LoVo (cell line): ENCODE measurements at places on chromosomes 3 and 15.

DNA sequence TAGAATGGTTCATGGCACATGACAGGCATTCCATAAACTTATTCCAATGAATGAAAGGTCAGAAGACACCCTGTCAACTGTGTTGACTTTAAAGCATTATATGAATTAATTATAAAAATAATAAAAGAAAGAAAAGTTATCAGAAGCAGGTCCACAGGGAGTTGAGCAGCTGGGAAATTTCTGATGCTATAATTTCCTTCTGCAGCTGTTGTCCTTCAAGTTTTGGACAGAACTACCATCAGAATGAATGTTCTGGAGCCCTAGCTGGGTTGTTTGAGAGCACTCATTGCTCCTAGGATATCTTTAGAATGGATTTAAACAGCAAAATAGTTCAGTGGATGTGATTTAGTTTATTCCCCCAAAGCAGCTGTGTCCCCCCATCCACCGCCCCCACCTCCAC, 232.4 kb upstream of the PROK2 start:
- no peak for DNase-seq

- no peak for DNase-seq
These were observed 48.8 kb upstream of the PIK3R4 start for GRCh38 chr3:130795396-130795795.

DNA sequence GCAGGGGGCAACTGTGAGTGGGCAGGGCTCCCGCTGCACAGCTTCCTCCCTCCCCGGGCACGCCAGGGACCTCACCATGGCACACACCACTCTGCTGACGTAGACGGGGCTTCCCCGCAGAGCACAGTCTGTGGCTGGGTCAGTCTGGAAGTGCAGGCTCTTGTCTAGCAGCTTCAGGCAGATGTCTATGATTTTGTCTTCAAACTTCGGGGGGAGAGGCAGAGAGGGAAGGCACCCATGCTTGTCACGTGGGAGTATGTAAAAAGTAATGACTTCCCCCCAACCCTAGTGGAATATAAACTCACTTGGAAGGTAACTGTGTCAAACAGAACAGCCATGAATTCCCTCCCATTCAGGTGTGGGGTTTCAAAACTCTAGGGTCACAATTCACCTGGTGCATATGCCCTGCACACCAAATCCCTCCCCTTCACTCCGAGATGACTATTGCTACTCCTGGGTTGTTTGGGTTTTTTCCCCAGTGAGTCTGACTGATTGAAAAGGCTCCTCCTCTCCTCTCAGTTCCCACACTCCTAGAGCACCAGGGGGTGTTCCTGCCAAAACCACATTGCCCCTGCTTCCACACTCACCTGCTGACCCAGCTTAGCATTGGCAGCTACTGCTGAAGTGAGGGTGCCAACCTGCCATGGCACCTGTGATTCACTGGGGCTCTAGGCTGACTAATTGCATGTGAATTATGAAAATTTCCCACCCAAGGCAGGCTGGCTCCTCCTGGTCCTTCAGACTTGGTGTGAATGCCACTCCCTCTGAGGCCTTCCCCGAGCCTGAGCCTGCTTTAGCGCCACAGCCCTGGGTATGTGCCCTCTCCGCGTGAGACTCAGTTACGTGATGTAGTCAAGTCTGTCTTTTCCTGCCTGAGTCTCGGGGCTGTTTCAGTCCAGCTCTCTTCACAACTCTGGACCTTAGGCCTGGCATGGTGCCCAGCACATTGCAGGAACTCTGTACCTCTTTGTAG, 13.0 kb downstream of the TGM5 start:
- DNase-seq = peak; percentile 46

- no peak for DNase-seq
These were observed 105.5 kb downstream of the MME start for GRCh38 chr3:155185631-155186071.

GRCh38 chr3:47385007-47385406, 4.2 kb downstream of the PTPN23 start:
- DNase-seq = no peak

- no peak for DNase-seq
These were observed 134.3 kb upstream of the PRR20G start for GRCh38 chr3:127421943-127422662.

DNA sequence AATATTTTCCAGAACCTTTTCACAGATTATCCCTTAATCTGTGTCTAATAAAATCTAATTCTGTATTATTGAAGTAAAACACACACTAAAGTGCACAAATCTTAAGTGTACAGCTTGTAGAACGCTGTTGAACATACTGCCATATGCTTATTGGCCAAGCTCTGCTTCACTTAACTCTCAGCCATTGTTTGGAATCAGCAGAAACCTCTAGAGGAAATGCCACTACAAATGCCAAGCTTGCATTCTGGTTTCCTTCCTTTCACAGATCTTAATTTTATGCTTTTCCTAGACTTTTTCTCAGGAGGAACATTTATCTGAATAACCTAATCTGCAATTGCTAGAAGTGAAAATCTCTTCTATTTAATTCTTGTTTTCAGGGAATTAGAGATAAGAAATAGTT, 10.1 kb downstream of the MNS1 start:
- no peak for DNase-seq

GRCh38 chr3:541062-541801, 344.7 kb downstream of the CHL1 start:
- no peak for DNase-seq

DNA sequence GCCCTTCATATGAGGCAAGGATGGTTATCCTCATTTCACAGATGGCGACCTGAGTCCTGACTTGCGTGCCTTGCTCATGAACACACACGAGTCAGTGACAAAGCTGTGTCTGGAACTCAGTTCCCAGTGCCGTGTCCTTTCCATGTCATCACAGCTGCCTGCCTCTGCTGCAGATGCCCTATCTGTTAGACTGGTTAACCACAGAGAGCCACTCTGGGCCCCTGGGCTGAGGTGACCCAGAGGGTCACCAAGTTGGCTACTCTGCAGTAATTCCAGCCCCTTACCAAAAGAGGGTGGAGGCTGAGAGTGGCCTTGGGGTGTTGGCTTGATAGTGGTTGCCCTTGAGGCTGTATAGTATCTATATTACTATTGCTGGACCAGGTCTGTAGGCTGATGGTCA, 41.0 kb downstream of the RAB11A start:
- no peak for DNase-seq

DNA sequence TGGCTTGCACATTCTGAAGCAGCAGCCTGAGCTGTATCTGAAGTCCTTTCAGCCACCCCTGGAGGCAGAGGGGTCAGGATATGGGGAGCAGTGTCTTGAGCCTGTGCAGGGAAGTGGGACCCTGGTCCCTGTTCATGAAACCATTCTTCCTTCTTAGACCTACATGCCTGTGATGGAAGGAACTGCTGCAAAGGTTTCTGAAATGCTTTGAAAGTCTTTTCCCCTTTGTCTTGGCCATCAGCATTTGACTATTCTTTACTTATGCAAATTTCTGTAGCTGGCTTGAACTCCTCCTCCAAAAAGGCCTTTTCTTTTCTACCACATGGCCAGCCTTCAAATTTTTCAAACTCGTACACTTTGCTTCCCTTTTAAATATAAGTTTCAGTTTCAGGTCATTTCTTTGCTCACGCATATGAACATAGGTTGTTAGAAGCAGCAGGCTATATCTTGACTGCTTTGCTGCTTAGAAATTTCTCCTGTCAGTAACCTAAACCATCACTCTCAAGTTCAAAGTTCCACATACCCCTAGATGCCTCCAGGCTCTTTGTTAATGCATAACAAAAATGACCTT, 62.3 kb downstream of the GALK2 start:
- no peak for DNase-seq

- DNase-seq = peak; percentile 51
These were observed 71.0 kb downstream of the WWTR1 start for GRCh38 chr3:149586871-149587270.

DNA sequence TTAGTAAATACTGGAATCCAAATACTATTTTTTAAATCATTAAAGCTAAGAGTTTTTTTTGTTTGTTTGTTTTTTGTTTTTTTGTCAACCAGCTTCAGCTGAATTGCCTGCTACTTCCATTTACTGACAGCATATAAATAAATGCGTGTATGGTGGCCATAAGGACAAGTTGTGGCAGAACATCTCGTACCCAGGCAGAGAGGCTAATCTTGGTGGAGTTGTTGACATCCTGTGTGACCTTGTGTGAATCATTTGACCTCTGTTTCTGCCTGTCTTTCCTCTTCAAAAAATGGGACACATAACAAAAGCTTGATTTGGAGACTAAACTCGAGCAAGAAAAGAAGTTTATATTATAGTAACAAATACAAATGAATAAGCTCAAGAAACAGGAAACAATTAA, 734.2 kb downstream of the MCTP2 start:
- DNase-seq = no peak

DNA sequence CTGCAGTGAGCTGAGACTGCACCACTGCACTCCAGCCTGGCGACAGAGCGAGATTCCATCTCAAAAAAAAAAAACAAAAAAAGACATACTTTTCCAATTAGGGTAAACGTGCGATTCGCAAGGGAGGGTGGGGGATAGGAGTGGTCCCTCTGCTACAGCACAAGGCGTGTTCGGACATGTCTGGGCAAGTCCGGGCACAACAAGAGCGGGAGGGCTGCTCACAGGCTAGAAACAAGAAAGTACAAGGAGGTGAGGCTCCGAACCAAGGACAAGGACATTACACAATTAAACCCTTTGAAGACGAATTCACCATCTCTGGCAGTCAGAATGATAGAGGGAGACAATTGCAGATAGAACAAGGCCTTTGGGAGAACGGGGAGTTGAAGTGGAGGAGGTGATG, 32.2 kb upstream of the BCL2A1 start:
- no peak for DNase-seq

DNA sequence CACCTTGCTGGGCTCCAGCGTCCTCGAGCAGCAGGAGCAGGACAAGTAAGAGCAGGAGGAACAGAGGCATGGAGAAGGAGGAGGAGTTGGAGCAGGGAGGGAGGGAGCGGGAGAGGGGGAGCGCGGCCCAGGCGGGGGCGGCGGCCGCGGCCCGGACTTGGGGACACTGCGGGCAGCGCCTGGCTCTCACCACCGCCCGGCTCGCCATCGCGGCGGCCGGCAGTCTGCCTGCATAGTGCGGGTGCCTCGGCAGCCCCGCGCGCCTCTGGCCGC, 440 bp downstream of the DCBLD2 start:
- peak; percentile 20 for DNase-seq

DNA sequence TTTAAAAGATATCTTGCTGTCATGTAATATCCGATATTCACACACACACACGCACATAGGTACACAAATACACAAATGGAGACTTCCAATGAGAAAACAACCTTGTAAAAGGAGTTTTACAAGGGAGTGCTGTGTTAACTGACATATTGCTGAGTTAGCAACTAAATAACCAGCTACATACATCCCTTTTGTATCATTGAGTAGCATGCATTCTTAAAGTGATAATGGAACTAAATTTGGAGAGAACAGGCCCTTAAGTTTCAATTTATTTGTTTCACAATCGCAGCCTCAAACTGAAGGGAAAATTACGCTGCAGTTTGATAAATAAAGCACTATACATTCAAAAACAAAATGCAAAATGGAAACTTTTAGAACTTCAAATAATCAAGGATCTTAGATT, 1046.0 kb upstream of the NR2F2 start:
- no peak for DNase-seq

- no peak for DNase-seq
These were observed 8.7 kb downstream of the RAB7A start for GRCh38 chr3:128734523-128735189.

GRCh38 chr3:10157031-10157430, 7.7 kb upstream of the IRAK2 start:
- DNase-seq = no peak

GRCh38 chr15:92733090-92733933, 77.7 kb upstream of the FAM174B start:
- DNase-seq = no peak

DNA sequence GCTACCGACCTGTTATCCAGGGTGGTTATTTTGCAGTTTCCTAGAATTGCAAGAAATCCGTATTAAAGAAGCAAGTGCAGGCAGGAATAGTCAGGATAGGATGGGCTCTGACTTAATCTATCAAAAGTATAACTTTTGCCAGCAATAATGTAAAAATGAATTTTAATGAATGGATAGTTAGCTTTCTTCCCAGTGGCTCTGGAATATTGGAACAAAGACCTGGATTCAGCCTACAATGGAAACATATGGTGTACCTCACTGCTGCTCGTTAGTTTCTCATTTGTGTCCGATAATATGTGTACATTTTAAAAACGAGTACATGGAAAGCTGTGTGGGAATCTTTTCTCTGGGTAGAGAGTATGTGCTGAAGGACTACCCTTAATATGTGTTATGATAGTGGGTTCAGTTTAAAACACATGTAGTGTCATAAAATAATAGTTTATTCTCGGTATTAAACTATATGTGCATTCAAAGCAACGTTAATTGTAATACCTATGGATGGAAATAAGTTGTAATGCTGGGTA, 805 bp downstream of the SERPINI1 start:
- no peak for DNase-seq

DNA sequence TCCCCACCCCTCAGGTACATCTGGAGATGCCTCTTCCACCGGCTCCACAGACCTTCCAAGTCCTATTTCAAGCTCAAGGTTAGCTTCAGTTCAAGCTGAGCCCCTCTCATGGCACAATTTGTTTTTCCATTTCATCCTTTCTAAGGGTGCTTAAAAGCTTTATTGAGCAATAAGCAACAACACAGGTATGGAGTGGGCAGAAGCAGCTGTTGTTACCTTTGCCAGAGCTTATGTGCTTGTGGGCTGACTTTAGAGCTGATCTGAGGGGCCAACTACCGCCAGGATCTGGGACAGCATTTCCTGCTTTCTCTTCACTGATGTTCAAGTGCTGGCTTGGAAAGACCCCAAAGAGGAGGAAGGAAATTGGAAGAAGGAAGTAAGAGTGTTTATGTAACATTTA, 140.0 kb upstream of the KLHL25 start:
- no peak for DNase-seq

DNA sequence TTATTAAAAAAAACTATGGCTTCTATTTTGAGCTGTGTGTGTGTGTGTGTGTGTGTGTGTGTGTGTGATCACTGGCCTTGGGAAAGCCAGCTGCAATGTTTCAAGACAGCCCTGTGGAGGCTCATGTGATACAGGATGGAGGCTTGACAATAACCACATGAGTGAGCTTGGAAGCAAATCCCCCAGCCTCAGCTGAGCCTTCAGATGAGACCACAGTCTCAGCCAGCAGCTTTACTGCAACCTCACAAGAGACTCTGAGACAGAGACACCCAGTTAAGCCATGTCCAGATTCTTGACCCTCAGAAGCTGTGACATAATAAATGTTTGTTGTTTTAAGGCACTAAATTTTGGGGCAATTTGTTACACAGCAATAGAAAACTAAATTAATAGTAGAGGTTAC, 52.5 kb downstream of the GRK7 start:
- no peak for DNase-seq

DNA sequence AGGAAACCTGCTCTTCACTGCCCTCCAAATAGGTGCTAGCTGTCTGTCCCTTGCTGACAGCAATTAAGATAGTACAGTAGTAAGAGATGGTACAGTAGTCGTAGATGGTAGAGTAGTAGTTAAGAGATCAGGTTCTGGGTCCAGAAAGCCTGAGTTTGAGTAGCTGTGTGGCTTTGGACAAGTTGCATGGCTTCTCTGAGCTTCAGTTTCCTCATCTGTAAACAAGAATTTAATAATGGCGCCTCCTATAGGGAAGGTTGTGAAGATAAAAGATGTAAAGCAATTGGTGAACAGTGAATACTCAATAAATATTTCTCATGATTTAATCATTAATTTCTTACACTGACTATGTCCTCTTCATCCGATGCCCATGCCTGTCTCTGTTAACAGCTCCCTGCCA, 86.9 kb upstream of the BCL6 start:
- no peak for DNase-seq
